Activated T-helper 2 cell treated with anti-CD3 and anti-CD28 coated beads, Interferon-gamma antibody, Interleukin-2, Interleukin-4, amounts not matched to agents 10 μg/mL and 5 μg/mL and 100 μg/mL, durations not matched to agents 14 hours and 24 hours and 36 hours (primary cell): ENCODE measurements at places on chromosomes 7 and 10. TPM values are rescaled to one million over a fixed set of nuclear protein-coding genes. Genes with fewer than 3 reads are reported as not detected.

- no peak for DNase-seq
- H3K4me3 ChIP-seq = no peak overlapping the region
- H3K27ac ChIP-seq = no peak overlapping the region
- H3K4me1 ChIP-seq = no peaks in the 10 kb centered on the region
Observed at GRCh38 chr10:121134711-121135110, 283.5 kb downstream of the WDR11 start.

GRCh38 chr10:86393362-86393761 lies 26.8 kb upstream of the GRID1 start:
- H3K36me3 ChIP-seq = no peaks in the 10 kb centered on the region
- H3K27me3 ChIP-seq = peaks cover 33% of the 10 kb centered on the region
- no peak overlapping the region for H3K27ac ChIP-seq
- no peak overlapping the region for H3K4me3 ChIP-seq

The TAS2R41 gene
- total RNA-seq = not detected in 2 replicates

The GPR22 gene
- total RNA-seq = not detected in 2 replicates

The PPP1R9A gene
- total RNA-seq = not detected in 2 replicates
